Ecto neural progenitor cell (in vitro differentiated cells): ENCODE measurements at places on chromosomes 5 and 9.

GRCh38 chr9:98075332-98075805, 18.8 kb downstream of the NANS start:
- no peak for DNase-seq

DNA sequence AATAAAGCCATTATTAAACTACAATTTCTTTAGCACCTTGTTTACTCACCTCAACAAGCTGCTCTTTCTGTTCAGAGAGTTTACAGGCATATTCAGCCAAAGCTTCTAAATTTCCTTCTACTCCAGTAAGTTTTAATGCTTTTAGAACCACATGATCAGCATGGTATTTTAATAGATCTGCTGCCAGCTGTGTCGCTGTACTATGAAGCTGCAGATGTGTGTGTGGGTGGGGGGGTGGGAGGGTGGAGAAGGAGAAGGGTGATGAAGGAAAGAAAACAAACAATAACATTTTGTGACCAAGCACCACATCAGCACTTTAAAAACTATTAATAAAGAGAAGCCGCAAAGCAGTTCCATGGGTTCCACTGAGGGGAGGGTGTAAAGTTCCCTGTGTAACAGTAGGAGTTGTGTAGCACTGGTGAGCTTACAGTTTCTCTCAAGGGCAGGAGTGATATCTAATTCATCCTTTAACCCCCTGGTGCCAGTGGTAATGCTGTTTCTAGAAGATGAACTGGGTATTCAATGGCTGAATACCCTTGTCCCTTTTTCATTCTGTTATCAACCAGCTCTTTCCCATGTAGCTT, 38.5 kb downstream of the ABITRAM start:
- no peak for DNase-seq

DNA sequence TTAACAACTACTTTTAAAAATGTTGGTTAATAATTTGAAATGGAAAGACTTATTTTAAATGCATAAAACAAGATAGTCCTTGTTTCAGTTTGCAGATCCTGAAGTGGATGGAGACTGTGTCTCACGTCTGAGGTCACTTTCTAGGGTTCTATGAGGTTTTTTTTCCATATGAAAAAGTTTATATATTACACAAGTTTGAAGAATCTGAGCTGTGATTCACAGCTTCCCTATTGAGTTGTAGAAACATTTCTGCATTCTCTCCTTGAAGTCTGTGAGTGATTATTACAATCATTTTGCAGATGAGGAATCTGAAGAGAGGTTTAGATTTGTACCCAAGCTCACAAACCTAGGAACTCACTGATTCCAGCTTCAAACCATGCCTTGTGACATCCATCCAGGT, 442.5 kb upstream of the KLF4 start:
- DNase-seq, result no peak

- peak; percentile 43 for DNase-seq
Observed at GRCh38 chr5:1662559-1663085, 137.0 kb downstream of the MRPL36 start.

- no peak for DNase-seq
Observed at GRCh38 chr5:158765407-158765806, 334.3 kb downstream of the EBF1 start.

DNA sequence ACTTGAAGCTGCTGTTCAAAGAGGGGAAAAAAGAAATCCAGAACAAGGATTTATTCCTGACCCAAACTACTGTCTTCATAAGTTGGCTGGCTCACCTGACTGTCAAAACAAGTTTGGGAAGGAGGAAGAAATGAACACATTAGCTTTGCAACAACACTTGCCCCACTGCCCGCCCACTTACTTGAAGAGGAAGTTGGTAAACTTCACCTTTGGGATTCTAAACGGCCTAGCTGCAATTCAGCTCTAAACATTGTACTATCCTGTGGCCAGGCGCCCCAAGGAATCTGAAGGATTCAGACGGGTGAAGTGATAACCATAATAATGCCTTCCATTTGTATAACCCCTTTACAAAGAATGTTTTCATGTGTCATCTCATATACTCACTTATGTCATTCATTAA, 199.4 kb downstream of the ARRDC3 start:
- no peak for DNase-seq

- DNase-seq, result no peak
Observed at GRCh38 chr5:135319928-135320606, 79.0 kb downstream of the MACROH2A1 start.
